NCI-H1105 treated with DMSO at 0.1 percent for 48 hours (cell line): ENCODE measurements at places on chromosomes 12 and 14.
A peak's percentile ranks its signal among the peaks of the same experiment; 100 is the strongest.

GRCh38 chr14:65104791-65105190, 2.5 kb upstream of the MAX start:
- no peak for DNase-seq

DNA sequence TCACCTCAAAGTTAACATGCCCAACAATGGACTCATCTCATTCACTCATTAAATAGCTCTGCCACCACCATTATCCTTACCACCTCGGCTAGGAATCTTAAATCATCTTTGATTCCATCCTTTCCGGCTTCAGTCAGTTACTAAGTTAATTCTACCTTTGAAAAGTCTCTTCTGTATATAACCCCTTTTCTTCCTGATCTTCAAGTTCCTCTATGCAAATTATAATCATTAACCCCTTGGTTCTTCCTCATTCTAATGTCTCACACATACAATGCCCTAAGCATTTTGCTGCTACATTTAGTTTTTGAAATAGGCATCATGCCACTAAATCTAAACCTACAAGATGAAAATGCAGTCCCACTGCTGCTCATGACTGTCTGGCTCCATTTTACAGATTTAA, 51.6 kb downstream of the ATP2B1 start:
- no peak for DNase-seq

GRCh38 chr14:50237427-50237826, 6.0 kb upstream of the SOS2 start:
- no peak for DNase-seq

DNA sequence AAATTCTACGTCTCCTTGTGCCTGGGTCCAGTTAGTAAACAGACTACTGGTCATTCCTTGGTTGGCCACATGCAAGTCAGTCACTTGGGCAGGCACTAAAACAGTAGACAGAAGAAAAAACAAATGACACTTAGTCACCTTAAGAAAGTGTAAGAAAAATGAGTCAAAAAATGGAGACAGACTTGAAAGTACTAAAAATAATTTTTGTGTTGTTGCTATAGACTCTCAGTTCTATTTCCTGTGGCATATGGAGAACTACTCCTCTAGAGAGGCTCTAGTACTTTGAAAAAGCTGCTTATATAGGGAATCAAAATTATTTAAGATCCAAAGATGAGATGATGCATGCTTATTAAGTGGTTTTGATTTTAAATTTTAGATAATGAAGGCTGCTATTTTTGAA, 56.0 kb downstream of the PTPRB start:
- DNase-seq, result no peak

DNA sequence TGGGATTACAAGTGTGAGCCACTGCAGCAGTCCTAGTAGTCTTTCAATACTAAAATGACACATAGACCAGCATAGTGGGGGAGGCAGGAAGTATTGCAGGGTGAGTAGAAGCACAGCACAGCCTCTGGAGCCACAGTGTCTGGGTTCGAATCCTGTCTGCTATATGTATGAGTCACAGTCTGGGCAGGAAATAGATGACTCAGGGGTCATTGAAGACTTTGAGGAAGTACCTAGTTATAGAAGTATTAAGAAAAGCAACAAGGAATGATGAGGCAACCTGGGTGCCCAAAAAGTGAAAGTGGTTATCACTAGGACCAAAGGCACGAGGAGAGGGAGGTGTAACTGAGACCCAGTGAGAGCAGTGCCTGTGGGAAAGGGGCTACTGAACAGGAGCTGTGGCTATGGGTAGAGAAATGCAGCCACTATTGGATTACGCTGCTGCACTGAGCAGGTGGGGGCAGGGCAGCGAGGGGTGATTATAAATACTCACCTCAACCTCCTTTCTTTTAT, 124.0 kb downstream of the PDE3A start:
- DNase-seq, result no peak

DNA sequence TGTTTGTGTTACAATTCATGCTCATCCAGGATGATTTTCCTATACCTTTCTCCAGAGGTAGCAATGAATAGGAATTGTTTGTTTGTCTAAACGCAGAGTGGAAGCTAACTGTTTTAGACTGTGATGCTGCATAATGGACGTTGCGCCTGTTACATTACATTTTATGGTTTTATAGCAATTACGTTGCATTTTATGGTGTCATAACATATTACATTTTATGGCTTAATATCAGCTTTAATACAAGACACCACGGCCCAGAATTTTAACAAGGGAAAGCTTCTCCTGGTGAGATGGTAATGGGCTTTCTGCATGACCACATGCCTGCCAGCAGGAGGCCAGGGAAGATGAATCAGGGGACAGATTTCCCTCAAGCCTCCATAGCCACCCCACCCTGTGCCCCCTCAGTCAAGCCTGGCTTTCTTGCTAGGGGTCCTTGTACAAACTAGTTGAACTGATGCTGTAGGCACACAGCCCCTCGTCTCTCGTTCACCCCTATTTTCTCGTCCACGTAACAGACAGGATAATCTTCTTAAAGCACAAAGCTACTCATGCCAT, 56.5 kb downstream of the HSPB8 start:
- no peak for DNase-seq

- DNase-seq, result peak; percentile 32
These were observed 7.0 kb downstream of the NIN start for GRCh38 chr14:50823762-50824636.

DNA sequence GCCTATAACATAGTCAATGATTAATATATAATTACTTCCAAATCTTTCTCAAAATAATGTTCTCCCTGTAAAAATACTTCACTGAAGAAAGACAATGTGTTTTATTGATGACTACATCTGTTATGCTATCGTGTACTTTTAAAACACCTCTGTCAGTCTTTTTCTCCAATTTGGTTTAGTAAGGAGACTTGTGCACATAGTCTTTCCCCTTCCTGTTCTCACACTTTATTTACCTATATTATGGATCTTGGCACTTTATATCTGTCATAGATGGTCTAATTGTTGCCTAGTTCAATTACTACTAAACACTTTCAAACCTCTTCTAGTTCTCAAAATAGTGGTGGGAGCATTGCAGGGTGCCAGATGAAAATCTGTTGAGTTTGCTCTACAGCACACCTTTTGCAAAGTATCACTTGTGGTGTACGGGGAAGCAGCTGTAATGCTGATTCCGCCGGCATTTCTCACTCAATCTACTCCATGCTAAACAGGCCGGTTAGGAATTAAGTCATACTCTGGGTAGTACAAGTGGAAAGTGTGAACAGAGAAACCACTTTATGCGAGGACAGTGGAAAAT, 1.1 kb upstream of the INSM2 start:
- peak; percentile 63 for DNase-seq

DNA sequence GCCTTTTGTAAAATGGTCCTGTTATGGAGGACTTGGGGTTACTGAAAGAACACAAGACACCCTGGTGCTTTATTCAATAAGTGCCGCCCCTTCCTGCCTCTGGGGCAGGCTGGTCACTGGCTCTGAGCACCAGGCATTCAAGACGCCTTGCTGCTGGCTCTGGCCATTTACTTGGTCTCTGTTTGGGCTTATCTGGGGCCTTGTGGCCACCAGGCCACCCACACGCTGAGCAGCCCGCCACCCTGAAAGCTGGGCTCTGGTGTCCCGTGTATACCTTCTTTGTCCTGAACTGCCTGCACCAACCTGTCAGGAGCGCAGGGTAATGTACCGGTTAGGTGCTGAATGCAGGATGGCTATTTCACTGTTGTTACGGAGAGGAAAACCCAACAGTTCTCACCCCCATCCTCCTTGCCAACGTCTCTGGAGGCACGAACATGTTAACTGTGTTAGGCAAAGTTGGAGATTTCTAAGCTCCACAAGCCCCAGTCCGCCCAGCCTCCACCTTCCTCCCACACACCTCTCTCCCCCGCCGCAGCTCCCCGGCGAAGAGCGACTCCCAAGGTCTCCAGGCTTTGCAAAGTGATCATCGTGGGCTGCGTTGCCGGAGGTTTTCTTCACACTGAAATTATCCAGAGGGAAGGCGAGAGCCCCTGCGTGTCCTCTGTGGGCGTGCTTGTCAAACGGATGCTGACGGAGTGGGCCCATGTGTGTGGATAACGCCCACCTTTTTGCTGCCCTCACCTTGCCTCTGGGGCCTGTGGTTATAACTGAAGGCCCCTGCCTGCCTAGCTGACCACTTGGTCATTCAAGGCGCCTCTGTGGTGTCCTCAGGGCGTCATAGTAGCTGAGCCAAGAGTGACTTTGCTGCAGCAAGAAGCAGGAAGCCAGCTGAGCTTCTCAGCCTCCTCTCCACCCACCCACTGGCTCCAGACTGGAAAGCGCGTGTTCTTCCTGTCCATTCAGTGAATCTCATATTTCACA, 18.8 kb upstream of the BEGAIN start:
- DNase-seq, result no peak

GRCh38 chr12:132211816-132212215, 67.6 kb downstream of the NOC4L start:
- no peak for DNase-seq

GRCh38 chr12:91988086-91988923, 157.3 kb downstream of the BTG1 start:
- no peak for DNase-seq

GRCh38 chr14:63051992-63052391, 6.7 kb upstream of the KCNH5 start:
- DNase-seq, result no peak

DNA sequence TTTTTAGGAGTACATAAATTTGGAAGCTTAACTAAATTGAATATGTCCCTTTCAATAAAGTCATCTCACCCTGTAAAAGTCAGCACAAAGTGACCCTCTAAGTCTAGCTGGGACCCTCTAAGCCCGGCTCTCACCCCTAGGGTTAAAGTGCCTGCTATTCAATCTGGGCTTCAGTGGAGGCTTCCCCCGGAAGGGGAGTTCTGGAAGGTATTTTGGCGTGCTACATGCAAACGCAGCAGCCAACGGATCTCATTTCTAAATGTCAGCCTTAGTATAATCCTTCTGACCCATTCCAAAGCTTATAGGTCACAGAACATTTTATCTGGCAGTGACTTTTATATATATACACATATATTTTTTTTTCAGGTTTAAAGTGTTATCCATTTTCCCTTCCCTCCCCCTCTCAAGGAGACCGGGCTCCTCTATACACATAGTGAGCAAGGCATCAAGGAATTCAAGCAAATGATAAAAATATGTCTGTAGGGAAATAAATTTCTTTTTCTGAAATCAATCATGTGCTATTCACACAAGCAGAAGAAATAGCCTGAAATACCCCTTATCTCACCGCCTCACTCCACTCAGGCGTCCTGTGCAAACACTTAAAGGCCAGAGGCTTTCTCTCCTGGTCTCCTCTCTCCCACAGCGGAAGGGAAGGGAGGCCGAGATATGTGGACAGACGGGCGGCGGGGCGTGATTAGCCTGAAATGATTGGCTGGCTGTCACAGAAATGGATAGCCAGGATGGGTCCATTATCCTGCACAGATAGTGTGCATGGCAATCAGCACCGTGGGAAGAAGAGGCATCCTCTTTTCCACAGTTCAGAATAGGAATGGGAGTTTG, 301.7 kb downstream of the GALC start:
- DNase-seq, result no peak

GRCh38 chr12:87085286-87085685, 829.1 kb upstream of the MGAT4C start:
- DNase-seq, result no peak

DNA sequence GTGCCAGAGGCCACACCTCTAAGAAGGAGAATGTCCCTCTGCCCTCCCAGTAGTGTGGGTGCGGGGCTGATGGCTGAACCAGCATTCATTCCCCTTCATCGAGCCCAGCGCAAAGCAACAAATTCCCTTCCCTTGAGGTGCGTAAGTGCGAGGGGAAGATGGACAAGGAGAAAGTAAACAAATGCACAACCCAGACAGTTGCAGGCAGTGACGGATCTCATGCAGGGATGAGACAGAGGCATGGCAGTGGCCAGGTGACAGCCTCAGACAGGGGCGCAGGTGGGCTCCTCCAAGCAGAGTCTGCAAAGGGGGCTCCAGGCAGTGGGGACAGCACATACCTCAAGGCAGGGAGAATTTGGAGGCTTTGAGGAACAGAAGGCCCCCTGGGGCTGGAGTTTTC, 2.3 kb upstream of the MYL2 start:
- no peak for DNase-seq

- DNase-seq, result peak; percentile 96
These were observed at the start of gene TMEM63C for GRCh38 chr14:77181603-77182437. TSS of gene TMEM63C (plus strand) at chr14:77181798. CDS start at chr14:77218814, 37,016 bp downstream.

- DNase-seq, result no peak
These were observed 163.0 kb downstream of the OTOGL start for GRCh38 chr12:80262346-80262745.
